H9 (cell line): ENCODE measurements at places on chromosomes 6 and 20. TPM values are rescaled to one million over a fixed set of nuclear protein-coding genes. Genes with fewer than 3 reads are reported as not detected.

MYBL2 gene
- 159 and 165 TPM in 2 replicates for total RNA-seq

PHF3 gene
- total RNA-seq, result 60.8 and 66.6 TPM in 2 replicates

FAM83B gene
- 5.2 and 5.7 TPM in 2 replicates for total RNA-seq

NKX2-4 gene
- total RNA-seq, result 0.13 and 0.15 TPM in 2 replicates

RAB44 gene
- 0.04 TPM in 1 of 2 replicates, not detected in the other for total RNA-seq

BHLHE23 gene
- total RNA-seq, result 0.22 and 0.35 TPM in 2 replicates

PAX1 gene
- total RNA-seq, result not detected in 2 replicates

RBM12 gene
- total RNA-seq, result 260 TPM in 2 replicates

DNA sequence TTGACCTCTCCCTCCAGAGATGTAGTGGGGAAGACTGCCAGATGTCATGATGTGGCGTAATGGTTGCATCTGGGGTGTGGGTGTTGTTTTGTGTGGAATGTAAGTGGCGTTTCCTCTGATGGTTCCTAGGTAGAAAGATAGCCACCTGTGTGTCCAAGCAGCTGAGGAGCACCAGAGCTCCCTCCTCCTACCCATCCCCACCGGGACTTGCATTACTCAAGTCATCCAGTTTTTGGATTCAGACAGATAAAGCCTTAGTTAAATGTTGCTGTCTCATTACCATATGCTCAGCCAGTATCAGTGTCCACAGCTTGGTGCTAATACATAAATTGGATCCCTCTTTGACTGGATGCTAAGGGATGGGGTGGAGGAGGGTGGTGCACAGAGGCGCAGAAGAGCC is 282.3 kb downstream of the TBC1D7 start:
- DNase-seq, result no peak

DNA sequence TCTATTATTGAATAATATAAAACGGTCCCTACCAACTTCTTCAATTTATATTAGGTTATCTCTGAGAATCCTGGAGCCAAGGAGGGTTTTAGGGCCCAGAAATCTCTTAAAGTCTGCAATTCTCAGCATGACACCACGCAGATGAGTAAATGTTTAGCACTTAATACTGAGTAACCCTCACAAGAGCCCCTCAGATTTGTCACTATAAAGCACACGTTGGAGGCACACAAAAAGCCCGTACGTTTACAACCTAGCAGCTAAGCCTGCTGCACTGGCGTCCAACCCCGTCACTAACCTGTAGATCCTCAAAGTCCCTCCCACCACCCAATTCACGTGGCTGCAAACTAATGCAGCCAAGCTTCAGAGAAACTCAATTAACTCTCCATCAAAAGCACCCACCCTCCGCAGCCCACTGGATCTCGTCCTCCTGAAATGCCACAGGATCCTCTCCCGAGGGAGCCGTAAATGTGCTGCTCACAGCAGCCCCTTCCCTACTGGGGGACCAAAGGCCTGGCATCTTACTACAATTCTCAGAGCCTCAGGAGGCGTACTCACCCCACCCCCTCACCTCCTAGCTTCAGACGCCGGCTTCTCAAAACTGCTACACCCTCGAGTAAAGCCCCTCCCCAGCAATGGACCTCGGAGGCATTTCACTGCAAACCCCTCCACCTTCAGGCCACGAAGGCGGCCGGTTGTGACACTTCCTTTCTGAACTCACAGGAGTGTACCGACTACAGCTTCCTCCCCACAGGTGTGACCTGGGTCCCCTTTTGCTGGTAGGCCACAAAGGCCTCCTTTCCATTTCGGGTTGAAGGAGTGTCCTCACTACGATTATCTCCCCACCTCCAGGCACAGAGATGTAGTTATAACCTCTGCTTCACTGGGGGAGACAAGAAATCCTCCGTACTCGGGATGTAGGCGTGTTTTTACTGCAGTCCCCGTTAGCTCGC is 909 bp downstream of the CPNE1 start:
- peak; percentile 52 for DNase-seq

DNA sequence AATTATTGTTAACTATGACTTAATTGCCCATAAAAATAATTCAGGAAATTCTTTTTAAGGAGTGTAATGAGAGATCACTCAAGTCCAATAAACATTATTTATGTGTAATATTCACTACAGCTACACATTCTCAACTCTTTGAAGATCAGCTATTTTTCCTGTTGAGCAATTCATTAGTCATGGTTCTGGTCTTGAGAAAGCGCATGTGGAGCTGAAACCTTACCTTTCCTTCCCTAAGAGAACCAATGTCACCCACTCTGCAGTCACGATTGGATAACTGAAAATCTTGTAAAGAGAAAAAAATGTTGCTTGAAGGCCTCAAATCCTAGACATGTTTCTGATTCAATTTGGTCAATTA is 736.9 kb upstream of the MARCKS start:
- DNase-seq, result no peak

DNA sequence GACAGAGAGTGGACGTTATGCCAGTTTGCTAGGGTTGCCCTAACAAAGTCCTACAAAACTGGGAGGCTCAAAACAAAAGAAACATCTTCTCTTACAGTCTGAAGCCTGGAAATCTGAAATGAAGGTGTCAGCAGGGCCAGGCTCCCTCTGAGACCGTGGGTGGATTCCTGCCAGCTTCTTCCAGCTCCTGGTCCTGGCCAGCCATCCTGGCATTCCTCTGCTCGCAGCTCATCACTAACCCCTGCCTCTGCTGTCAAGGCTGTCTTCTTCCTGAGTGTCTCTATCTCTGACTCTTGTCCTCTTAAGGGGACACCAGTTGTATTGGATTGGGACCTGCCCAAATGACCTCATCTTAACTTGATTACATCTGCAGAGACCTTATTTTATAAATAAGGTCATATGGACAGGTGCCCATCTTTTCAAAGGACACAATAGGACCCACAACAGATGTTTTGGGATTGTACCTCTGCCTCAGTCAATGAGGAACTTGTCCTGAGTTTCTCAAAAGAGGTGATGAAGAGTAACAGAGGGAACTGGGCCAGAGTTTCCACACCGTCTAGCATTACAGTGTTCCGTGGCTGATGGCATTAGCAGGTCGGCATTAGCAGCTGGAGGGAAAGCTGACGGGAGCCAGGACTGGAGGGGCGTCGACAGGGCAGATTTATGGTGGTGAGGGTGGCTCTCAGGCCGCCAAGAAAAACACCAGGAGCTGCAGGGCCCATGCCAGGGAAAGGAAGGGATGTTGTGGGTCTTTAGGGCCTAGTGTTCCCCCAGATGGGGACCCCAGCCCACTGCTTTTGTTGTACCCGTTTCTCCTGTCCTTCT is 157.3 kb downstream of the TBXT start:
- no peak for DNase-seq

DNA sequence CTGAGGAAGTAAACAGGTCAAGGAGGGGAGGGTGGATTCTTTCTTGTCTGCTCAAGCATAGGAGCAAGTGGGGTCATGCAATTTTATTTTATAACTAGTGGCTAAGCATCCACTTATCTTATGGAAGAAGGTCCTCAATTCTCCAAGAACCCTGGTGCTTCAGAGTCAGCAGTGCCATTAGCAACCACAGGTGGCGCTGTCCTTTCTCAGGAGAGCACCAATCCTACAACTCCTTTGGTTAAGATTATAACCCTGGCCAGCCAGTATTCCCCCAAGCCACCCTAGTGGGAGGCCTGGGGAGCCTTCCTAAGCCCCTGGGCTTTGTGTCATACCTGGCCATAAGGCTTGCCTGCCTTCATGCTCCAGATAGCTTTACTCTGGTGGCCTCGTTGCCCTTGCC is 60.7 kb downstream of the PCSK2 start:
- DNase-seq, result no peak

DNA sequence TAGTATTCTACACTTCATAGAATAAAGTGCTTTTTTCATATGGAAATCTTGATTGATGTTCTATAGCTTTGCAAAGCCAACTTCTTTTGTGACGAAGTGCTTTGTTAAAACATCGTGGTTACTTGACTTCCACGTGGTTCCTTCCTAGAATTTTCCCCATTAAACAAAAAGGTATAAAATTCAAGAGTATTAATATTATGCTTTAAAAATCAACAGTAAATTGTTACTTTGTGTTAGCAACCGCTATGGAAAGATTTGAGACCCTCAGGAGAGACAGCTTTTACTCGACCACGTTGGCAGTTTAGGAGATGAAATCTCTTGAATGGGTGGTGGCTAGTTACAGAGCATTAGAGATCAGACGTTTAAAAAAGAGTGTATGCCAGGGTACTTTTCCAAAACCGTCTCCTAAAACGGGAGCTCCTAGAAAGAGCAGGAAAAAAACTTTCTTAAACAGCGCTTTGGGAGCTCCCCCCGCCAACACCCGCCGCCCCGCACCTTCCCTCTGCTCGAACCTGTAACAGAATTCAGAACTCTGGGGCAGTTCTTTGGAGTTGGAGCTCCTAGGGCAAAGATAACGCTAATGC is 920 bp downstream of the GJA1 start:
- DNase-seq, result no peak

DNA sequence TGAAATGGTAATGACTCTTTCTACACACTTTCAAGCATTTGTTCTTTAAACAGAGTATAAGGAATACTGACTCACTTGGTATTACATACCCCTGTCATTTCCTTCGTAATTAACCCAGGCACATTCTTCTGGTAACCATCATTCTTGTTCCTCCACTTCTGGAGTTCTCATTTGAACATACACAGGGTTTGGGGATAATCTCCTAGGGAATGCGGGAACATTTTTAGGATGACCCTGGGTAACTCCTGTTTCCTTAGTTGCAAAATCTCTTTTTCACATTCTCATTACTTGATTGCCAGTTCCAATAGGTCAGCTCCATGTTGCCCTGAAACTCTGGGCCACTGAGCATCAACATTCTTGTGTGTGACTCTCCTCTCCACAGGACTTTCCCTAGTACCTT is 51.5 kb upstream of the E2F3 start:
- no peak for DNase-seq

- DNase-seq, result no peak
These were observed 123.2 kb downstream of the TINAG start for GRCh38 chr6:54431466-54431865.

- no peak for DNase-seq
These were observed 199.7 kb upstream of the SIM1 start for GRCh38 chr6:100664274-100665040.

DNA sequence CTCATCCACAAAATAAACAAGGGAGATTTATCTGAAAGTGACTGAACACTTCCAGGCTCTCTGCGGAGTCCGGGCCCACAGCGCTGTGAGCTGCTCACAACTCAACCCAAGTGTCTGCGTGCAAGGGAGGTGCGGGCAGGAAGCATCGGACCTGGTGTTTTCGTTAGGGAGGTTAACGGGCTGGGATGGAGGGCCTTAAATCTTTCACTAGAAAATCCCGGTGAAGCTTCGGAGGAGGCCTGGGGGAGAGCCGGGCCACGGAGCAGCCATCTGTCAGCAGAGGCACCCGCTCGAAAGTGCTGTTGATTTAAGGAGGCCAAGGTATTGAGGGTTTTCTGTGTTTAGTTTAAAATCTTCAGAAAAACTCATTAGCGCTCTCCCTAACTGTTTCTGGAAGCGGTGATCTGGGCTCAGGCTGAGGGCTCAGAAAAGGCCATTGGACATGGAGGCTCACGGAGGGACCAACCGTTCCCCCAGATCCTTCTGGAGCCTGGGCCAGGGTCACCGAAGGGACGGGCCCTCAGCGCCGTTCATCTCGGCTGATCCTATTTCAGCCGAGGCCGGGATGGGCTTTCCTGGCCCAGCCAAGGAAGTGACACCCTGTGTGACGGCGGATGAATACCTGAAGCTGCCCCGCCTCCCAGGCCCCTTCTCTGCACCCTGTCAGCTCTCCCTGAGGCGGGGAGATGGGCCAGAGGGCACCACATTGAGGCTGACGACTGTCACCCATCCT is 20.7 kb downstream of the GATA5 start:
- DNase-seq, result no peak

DNA sequence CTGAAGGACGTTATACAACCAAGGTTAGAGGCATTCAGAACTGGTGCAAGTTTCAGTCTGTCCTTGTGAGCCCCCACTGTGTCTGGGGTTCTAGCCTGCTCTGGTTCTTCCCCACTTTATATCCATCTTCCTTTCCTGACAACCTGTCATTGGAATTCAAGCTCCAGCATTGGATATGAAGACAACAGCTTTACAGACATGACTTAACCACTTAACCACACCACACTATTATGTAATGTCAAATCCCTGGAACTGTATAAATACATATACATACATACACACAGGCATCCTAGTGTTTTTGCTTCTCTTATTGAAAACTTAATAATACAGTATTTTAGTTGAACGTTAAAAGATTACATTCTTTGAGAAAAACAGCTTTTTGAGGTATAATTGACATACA is 217.9 kb upstream of the SGK1 start:
- no peak for DNase-seq

DNA sequence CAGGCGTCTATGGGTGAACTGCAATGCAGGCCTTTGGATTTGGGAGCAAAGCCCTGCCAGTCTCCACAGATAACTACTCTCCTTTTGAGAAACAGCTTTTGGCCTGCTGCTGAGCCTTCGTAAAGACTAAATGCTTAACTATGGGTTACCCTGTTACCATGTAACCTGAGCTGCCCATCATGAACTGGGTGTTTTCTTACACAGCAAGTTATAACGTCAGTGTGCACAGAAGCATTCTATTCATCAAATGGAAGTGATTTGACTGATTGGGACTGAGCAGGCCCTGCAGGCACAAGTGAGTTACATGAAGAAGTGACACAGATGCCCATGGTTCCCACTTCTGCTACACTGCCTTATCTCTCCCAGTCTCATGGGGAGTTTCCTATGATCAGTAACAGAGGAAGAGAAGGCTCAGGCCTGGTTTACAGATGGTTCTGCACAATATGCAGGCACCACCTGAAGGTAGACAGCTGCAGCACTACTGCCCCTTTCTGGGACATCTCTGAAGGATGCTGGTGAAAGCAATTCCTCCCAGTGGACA is 319.1 kb downstream of the CD83 start:
- no peak for DNase-seq

GRCh38 chr6:136076496-136076895 is 173.6 kb downstream of the MTFR2 start:
- no peak for DNase-seq

- DNase-seq, result no peak
These were observed 487.4 kb downstream of the HAO1 start for GRCh38 chr20:7452890-7453289.

- peak; percentile 77 for DNase-seq
These were observed 129.1 kb downstream of the PACRG start for GRCh38 chr6:162856885-162857284.

DNA sequence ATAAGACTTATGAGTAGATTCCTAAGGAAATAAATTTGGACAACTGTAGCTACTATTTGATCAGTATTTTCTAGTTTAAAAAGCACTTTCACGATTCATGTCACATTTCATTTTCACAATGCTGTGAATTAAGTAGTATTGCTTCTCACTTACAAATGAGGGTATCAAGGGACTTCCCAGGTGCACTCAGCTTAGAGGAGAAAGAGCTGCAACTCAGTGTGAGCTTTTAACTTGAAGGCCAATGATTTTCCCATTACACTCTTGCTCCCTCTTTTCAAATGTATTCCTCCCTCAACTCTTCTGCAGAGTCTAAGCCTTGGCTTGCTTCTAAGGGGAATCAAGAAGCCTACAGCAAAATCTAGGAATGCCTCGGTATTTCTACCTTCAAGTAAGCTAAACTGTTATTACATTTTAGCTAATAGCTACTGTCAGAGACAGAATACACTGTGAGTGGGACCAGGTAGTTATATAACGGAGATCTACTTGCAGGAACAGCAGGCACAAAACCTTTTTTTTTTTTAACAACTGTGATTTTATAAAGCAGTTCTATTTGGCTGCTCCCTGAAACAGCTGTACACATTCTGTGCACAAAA is 339.0 kb downstream of the SYNE1 start:
- DNase-seq, result no peak

- DNase-seq, result no peak
These were observed 1.8 kb downstream of the CHMP4B start for GRCh38 chr20:33812908-33813462.
